T-helper 1 cell (primary cell): ENCODE measurements at places on chromosomes 2 and 18.

GRCh38 chr18:25235401-25236042 is 116.4 kb downstream of the ZNF521 start:
- DNase-seq, result no peak

DNA sequence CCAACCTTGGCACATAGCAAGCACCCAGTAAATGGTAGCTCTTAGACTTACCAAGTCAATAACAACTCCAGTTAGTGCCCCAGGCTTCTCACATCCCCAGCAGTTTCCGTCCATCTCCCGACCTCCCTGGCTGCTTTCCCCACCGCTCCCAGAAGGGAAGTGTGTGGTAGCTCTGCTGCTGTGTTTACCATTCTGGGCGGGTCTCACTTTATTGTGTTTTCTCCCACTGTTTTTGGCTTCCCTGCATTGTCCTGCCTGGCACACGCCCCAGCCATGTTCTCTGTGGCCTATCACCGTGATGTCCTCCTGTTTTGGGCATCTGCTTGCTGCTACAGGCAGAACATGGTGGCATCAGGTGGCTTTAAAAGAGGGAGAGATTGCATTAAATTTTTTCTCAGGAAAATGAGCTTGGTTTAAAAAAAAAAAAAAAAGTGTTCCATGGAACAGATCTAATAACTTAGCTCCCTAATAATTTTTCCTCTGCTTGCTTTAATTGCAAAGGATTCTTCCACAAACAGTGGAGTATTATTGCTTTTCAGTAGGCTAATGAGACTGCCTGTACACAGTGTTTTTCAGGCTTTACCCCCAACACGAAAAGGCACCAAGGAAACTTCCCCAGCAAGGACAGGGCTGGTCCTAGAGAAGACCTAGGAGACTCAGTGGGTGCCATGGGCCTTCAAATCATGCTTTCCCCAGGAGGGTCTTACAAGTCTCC is 8.0 kb upstream of the COX7A2L start:
- DNase-seq, result no peak

- DNase-seq, result no peak
Measured at GRCh38 chr2:468648-469336, 180.9 kb upstream of the ALKAL2 start.

DNA sequence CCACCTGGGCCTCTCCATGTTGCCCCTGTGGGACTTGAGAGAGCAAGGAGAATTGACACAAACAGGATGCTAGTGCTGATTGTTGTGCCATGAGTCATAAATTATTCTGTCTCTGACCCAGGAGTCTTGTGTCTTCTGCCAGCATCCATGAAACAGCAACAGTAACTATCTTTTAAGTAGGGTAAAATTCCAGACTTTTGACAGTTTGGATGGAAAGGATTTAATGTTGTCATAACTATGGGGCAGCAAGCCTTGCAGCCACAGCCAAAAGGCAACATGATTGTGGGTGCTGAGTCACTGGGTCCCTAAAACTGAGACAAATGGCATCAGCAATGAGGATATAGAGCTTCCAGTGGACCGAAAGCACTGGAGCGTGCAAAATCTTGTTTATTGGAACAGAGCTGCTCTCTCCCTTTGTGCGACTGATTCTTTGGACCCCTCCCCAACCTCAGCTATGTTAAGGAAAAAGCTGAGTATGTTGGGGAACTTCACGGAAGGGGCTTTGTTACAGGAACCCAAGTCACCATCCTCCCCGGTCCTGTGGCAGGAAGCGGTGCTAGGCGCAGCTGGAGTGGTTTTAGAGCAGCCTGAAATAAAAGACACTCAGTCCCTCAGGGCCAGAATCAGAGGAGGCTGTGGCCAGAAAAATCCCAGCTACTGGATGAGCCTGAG is 9.6 kb upstream of the ITPRIPL1 start:
- no peak for DNase-seq

DNA sequence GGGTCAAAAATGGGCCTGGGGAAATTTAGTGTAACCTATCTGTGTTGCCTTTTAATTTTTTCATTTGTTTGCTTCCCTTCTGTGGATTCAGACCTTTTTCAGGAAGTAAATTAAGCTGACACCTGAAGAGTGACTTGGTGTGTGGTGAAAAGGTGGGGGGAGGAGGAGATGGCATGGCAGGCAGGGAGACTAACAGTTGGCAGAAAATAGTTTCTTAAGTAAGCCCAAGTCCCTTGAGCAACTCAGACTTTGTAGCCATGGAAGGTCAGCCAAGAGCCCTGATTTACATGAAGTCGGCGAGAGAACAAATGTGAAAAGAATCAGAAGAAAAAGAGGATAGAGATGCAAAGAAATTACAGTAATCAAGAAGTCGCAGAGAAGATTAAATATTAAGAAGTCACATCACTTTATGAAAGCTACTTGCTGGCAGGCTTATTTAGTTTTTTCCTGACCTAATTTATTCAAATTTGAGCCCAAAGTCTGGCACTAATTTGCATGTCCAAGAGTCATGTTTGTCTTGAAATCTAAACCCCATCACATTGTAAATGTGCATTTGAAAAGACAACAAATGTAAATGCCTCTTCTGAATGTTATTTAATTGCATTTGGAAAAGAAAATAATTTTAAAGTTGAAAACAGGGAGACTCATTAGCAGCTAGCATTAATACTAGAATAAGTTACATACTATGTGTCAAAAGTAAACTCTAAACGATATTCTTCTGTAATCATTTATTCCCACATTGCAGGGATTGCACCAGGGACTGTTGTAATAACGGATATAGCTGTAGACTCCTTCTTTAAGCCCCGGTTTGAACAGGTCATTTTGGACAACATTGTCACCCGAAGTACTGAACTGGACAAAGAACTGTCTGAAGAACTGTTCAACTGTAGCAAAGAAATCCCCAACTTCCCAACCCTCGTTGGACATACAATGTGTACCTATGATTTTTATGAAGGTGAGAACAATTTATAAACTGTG is 19.3 kb downstream of the UPP2 start:
- DNase-seq, result no peak

GRCh38 chr2:179354296-179354695 is 89.7 kb upstream of the SESTD1 start:
- no peak for DNase-seq

- DNase-seq, result no peak
Measured at GRCh38 chr2:73842739-73843019, 13.9 kb downstream of the STAMBP start.

DNA sequence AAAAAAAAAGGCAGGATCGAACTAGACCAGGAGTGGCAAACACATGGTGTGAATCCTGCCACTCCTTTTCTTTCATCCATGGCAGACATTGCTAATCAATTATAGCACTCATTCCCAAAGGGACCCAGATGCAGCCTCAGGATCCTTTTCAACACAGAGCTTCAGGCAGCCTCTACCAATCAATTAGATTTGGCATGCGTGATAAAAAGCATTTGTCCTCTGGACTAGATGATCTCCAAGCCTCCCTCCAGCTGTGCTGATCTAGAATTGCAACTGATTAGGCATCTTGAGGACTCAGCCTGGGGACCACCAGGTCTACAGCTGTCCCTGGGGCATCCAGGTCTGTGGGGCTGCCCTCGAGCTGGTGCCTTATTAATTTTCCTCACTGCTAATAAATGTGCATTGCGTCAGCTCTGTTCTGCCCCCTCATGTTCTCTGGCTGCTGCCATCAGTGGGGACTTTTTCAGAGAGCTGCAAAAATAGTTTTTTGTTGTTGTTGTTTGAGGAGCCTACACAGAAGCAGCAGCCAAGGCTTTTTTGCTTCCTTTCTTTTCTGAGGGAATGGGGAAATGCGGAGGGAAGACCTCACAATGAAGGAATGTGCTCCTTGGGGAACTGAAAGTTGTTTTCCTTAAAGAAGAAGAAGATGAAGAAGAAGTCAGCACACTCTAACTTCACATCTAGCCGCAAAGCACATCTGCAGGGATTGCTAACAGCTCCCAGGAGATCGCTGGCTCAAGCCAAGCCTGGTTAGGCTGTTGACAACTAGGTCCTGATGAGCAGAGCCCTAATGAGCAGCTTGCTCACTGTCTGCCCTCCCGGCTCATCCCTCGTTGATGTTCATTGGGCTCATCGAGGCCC is 8.8 kb upstream of the ATOH8 start:
- DNase-seq, result no peak

DNA sequence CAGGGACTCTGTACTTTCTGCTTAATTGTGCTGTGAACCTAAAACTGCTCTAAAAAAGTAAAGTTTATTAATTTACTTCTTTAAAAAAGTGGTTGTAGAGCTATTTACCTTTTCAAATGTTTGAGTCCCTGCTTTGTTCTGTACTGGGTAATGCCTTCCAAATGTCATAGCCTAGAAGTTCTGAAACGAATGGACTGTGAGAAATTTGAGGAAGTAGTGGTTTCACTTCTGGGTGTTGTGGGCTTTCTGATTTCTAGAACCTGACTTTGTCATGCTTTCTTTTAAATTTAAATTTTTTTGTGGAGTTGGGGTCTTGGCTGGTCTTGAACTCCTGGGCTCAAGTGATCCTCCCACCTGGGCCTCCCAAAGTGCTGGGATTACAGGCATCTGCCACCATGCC is 44.6 kb downstream of the SMAD4 start:
- no peak for DNase-seq

DNA sequence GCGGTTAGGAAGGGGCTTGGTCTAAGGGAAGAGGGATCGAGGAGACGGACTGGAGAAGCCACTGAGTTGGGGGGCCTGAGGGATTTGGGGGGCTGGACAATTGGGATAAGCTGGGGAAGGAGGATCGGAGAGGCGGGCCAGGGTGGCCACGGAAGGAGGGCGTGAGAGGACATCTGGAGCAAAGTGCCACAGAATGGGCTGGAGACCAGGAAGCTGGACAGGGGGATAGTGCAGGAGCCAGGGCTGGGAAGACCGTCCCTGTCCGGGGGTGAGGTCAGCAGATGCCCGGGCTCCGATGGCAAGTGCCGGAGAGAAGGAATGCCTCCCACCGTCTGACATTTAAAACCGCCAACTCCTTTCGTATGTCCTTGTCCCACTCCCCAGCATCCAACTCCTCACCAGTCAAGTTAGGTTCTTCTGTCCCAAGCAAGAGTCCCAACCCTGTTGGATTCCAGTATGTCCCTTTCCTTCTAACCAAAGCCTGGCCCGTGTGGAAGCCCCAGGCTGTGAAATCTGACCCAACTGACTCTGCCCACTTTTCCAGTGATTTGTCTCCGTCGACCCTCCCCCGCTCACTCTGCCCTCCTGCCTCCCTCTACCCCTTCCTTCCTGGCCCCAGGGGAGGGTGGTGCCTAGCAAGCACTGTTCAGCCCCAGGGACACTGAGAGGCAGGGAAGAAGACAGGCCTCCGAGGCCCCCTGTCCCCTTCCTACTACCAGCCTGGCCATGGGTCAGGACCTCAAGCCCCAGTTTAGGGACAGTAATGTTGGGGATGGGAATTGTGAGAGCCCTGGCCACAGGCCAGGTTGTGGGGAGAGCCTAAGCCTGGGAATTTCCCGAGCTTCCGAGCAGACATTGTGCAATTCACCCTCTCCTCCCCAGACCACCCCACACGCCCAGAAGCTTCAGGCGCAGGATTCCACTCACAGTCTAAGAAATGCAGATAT is 31.5 kb upstream of the TMBIM1 start:
- no peak for DNase-seq

- no peak for DNase-seq
Measured at GRCh38 chr2:3656762-3657721, 958 bp upstream of the ALLC start.

GRCh38 chr2:102547462-102547861 is 71.9 kb upstream of the SLC9A2 start:
- no peak for DNase-seq

DNA sequence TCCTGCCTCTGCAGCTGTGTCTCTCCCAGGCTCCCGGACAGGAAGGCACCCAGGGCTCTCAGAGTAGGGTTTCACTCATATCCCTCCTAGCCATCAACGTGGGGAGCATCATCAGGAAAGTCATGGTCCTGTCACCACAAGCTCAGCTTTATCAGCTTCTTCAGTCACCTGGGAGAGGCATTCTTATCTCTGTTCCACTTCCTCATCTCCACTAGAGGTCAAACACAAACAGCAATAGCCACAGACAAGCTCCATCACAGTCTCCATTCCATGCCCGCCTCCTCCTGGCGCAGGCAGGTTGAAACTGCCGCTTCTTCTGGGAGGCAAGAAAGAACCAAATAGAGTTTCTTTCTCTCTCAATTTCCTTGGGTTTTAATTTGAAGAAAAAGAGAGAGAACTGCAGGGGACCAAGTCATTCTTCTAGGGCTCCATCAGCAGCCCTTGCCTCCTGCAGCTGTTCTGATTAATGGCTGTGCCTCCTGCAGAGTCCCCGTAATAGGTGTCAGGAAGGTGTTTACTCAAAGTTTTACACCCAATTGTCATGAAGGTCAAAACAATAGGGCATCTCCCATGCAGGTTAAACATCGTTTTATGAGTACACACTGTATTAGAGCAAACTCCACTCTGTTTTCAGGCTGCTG is 377.9 kb downstream of the TMEM182 start:
- no peak for DNase-seq

DNA sequence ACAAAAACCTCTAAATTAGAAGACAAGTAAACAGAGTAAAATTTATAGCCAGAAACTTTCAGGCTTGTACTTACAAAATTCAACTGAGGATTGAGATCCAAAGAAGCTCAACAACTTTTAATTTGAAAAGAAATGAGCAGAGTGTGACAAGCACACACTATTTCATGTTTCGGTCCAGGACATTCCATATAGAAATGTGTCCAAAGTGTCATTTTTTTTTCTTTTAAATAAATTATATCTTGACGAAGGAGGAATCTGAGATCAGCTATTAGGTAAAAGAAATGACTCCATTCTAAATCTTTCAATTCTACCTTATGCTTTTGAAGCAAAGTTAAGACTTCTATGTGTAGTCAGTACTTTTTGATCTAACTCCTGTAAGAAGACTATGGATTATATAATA is 4.6 kb downstream of the FN1 start:
- DNase-seq, result no peak

- no peak for DNase-seq
Measured at GRCh38 chr2:98895901-98896300, 40.1 kb downstream of the CRACDL start.

GRCh38 chr18:26526128-26526965 is 22.0 kb downstream of the KCTD1 start:
- DNase-seq, result no peak

DNA sequence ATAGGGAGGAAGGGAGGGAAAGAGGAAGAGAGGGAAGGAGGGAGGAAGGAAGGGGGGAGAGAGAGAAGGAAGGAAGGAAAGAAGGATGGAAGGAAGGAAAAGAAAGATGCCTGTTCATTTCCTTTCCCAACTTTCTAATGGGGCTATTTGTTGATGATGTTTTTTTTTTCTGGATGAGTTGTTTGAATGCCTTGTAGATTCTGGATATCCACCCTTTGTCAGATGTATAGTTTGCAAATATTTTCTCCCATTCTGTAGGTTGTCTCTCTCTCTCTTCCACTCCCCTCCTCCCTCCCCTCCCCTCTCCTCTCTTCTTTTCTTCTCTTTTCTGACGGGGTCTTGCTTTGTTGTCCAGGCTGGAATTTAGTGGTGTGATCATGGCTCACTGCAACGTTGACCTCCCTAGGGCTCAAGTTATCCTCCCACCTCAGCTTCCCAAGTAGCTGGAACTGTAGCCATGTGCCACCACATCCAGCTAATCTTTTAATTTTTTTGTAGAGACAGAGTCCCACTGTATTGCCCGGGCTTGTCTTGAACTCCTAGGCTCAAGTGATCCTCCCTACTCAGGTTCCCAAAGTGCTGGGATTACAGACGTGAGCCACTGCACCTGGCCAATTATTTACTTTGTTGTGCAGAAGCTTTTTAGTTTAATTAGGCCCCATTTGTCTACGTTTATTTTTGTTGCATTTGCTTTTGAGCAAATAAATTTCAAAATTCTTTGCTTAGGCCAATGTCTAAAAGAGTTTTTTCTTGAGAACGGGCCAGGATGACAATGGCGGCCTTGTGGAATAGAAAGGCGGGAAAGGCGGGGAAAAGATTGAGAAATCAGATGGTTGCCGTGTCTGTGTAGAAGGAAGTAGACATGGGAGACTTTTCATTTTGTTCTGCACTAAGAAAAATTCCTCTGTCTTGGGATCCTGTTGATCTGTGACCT is 57.3 kb upstream of the FAM117B start:
- DNase-seq, result no peak
